ENCODE measurements at places on chromosomes 5 and 9.

GRCh38 chr5:54073735-54074134 lies 236.6 kb downstream of the ARL15 start:
- no peak for DNase-seq

- no peak for DNase-seq
These were observed 705 bp downstream of the PWWP2A start for GRCh38 chr5:160118349-160119141.

GRCh38 chr9:113176803-113177202 lies 26.0 kb downstream of the SLC31A2 start:
- DNase-seq, result no peak

DNA sequence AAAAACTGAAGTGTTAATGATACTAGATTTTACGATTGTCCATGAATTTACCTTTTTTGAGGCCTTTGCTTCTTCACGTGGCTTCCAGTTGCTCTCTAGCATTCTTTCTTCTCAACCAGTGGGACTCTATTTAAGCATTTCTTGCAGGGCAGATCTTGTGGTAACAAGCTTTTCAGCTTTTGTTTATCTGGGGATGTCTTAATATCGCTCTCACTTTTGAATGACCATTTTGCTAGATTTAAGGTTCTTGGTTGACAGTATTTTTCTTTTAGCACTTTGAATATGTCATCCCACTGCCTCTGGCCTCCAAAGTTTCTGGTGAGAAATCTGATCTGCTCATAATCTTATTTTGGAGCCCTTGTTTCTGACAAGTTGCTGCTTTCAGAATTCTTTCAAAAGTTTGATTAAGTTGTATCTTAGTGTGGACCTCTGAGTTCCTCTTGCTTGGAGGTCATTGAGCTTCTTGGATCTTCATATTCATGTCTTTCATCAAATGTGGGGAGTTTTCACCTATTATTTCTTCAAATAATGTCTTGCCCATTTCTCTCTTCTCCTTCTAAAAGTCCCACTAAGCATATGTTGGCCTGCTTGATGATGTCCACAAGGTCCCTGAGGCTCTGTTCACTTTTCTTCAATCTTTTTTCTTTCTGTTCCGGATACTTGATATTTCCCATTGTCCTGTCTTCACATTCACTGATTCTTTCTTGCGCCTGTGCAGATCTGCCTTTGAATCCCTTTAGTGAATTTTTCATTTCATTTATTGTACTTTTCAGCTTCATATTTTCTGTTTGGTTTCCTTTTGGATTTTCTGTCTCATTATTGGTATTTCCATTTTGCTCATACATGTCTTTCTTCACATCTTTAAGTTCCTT lies 8.8 kb downstream of the EXOC3 start:
- no peak for DNase-seq

GRCh38 chr5:57817001-57817453 lies 334.4 kb upstream of the ACTBL2 start:
- no peak for DNase-seq

GRCh38 chr9:119280740-119281485 lies 88.3 kb downstream of the BRINP1 start:
- DNase-seq, result no peak

GRCh38 chr9:36284226-36284625 lies 26.0 kb upstream of the GNE start:
- no peak for DNase-seq

- no peak for DNase-seq
These were observed 13.3 kb upstream of the FEM1C start for GRCh38 chr5:115557667-115558387.

DNA sequence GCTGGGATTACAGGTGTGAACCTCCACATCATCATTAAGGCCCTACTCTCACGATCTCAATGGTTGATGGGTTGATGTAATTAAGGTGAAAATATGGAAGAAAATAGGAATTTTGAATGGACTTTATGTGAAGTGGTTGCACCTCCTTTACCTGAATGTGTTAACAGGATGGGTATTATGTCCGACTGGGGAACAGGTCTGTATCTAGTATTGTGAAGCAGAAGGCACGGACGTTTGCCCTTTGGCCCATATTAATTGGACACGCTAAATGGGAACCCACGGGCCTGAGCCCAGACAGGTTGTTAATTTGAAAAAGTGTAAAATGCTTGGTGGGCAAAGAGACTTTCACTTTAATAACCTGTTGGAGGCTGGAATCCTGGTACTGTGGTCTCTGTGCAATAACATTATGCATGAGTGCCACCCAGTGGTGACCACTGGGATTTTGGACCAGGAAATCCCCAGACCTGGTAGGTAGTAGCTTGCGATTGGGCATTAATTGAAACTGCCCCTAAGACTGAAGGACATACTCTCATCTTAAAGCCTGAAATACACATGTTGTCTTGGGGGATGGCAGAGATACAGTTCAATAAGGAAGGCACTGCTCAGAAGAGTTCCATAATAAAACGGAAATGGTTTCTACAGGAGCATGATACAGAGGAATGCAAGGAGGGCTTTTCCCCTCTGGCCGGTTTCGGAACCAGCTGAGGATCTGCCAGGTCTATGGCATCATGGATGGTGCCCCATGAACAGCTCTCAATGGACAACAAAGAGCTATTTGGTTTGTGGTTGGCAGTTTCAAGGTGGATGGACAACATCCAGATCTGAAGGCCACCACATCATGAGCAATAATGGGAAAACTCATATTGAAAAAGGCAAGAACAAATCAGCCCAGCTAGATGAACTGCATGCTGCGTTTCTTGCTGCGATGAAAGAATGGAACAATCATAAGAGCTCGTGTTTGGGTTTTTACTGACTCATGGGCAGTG lies 26.2 kb upstream of the BICD2 start:
- no peak for DNase-seq

- no peak for DNase-seq
These were observed 2.1 kb downstream of the RGS3 start for GRCh38 chr9:113465599-113466140.

- no peak for DNase-seq
These were observed 363.6 kb upstream of the TYRP1 start for GRCh38 chr9:12329623-12329985.

- DNase-seq, result no peak
These were observed 33.9 kb downstream of the MRPS30 start for GRCh38 chr5:44842496-44843282.

GRCh38 chr9:129806061-129806460 lies 3.1 kb downstream of the TOR1B start:
- no peak for DNase-seq

DNA sequence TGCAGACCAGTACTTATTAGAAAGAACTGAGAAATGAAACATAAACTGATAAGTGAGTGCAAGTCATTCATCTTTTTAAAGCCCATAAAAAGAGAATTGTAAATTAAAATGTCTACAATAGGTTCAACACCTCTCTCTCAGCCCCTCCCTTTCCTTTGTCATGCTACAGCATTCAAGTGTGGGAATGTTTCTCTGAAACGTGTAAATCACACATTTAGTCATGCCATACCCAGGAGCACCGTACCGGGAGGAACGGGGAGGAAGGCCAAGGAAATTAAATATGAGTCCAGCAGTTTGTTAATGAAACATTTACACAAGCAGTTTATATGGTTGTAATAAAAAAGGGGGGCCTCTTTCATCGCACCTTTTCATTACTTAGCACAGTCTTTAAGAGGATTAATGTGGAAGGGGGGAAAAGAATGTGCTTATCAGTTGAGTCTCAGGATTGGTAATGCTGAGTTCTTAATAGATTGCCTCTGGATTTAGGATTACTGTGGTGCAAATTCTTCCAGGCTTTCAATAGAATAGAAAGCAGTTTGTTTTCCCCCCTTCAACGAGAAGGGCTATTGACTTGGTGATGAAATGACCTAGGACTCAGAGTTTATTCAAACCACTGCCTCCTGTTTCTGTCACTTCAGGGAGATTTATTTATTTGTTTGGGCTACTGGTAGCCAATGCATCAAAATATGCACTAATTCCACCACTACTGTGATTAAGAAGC lies 176.0 kb upstream of the ZNF608 start:
- DNase-seq, result no peak

DNA sequence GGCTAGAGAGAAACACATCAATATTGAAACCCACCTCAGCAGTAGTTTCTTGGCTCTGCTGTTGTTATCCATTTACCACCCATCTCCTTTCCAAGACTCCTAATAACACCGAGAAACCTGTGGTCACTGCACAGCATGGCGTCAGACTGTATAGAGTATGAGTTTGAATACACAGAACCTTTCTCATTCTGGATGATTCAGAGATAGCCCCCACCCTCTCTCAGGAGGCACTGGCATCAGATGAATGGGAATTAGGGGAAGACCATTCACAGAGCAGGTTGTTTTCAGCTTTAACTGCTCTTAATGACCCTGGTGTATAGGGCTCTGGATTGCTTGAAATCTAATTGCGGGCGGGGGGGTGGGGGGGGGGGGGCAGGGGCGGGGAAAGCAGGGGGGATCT lies 86.7 kb downstream of the GPR21 start:
- no peak for DNase-seq

DNA sequence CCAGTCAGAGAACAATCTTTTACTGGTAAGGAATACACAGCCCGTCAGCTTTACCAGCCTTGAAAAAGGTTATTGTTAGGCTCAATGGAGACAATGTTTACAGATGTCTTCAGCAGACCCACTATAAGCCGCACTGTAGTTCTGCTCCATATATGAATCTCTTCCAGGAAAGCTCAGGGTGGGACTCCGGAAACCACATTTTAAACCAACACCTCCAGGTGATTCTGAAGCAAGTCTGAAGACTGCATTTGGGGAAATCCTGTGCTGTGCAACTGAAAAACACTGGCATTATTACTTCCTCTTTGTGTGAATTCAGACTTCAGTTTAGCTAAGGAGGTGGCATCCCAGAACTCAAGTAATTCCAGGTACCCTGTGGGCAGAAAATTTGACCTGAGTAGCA lies 3.5 kb downstream of the GZMK start:
- no peak for DNase-seq

DNA sequence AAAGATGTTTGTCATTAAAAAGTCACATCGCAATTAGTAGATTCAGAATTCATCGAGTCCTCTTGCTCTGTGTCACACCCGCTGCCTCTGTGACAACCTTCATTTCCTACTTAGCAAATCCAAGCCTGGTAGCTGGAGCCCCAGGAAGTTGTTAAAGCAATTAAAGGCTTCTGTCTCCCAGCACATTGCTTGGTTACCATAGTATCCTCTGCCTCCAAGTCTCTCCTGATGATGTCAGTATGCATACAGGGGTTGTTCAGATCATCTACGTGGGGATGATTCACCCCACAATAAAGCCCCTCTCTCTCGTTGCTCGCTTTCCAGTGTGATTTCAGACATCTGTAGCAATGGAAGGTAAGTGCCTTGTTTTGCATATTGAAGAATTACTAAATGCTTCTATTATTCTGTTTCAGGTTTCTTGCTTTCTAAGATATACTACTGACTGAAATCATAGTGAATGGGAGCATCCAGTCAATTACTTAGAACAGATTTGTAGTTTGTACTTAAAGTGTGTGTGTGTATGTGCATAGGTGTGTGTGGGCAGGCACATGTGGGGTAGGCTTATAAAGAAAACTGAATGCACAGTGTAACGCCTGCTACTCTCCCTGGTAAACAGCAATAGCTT lies 52.9 kb downstream of the PAM start:
- DNase-seq, result no peak

DNA sequence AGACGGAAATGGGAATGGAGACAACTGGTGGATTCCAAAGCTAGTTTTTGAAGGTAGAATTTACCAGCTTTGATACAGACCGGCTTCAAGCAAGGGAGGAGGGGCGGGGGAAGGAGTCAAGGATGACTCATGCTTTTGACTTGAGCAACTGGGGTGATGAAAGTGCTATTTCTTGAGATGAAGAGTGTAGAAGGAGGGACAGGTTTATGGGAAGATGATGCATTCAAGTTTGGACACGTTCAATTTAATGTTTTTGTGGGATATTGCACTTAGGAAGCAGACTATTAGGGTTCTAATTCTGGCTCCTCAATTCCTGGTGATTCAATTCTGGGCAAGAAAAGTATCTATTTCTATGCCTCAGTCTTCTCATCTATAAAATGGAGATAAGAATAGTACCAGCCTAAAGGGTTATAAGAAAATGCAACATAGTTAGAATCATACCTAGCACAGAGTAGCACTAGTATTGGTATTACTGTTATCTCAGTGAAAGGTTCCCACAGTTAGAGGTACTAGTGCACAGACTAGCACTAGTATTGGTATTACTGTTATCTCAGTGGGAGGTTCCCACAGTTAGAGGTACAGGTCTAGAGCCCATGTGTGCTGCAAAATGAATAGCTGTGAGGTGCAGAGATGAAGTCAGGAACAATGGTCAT lies 4.6 kb downstream of the NIPAL4 start:
- DNase-seq, result no peak

GRCh38 chr9:100427366-100428263 lies 672 bp downstream of the MSANTD3 start:
- DNase-seq, result no peak

DNA sequence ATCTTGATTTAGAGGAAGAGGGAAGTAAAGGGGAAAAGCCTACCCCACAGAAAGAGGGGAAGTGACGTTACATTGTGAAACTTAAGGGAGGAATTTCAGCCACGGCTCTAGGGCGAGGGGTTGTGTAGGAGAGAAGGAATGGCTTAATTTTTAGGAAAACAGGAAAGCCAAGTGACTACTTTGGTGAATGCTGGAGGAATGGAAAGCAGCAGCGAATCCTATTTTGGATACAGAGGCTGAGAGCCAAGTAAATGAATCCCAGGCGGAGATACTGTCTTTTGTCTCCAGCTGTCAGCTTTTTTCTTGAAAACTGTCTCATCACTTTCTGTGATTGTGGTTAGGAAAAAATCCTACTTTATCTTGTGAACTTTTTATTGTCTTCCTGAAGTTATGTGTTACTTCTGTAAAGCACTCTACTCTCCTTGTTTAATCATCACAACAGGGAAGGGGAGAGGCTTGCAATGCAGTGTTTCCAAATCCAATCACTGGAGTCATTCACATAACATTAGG lies 188.4 kb downstream of the TSSK1B start:
- DNase-seq, result no peak

- DNase-seq, result no peak
These were observed 1.5 kb upstream of the IL17B start for GRCh38 chr5:149380466-149381121.

DNA sequence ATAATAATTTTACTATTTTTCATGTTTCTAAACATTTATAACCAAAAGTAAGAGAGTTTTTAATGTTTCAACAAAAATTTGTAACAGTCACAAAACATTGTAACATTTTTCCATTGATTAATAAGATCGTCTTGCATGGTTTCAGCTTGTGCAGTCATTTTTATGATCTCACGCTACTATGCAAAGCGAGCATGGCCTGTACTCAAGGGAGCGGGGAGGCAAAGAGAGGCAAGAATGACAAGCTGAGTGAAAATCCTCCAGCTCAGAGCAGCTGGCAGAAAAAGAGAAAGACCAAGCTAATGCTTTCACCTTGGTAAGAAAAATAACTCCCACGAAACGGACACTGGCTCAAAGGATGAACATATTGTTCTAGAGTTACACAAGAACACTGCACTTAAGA lies 90.0 kb upstream of the SV2C start:
- no peak for DNase-seq
